Activated T-helper 9 cell treated with anti-CD3 and anti-CD28 coated beads, Interleukin-2, amount 50 U/mL, for 16 hours (primary cell): ENCODE measurements at places on chromosomes 2 and 18.

GRCh38 chr2:221527776-221528309, 44.3 kb downstream of the EPHA4 start:
- DNase-seq: no peak

- no peak for DNase-seq
Observed at GRCh38 chr2:71559080-71559827, 105.9 kb downstream of the DYSF start.

GRCh38 chr2:202703091-202703490, 68.3 kb downstream of the FAM117B start:
- DNase-seq: no peak

- DNase-seq: no peak
Observed at GRCh38 chr2:10524851-10525572, 76.9 kb upstream of the ODC1 start.

- DNase-seq: no peak
Observed at GRCh38 chr18:41390309-41390708, 564.7 kb upstream of the PIK3C3 start.
